ENCODE measurements at places on chromosomes 5 and 9. TPM values are rescaled to one million over a fixed set of nuclear protein-coding genes. Genes with fewer than 3 reads are reported as not detected.

- no peaks in the 10 kb centered on the region for H3K4me1 ChIP-seq
- H3K27ac ChIP-seq = no peak overlapping the region
- no peak for DNase-seq
Observed at GRCh38 chr5:168008555-168008954, 282.9 kb upstream of the WWC1 start.

- H3K4me1 ChIP-seq = no peaks in the 10 kb centered on the region
- H3K27me3 ChIP-seq = no peaks in the 10 kb centered on the region
- H3K27ac ChIP-seq = no peak overlapping the region
- DNase-seq = no peak
- no peak overlapping the region for H3K4me3 ChIP-seq
Observed at GRCh38 chr9:6134661-6135180, 80.9 kb upstream of the IL33 start.

- H3K27me3 ChIP-seq = no peaks in the 10 kb centered on the region
- no peak overlapping the region for H3K27ac ChIP-seq
- H3K4me1 ChIP-seq = no peaks in the 10 kb centered on the region
- no peak overlapping the region for H3K4me3 ChIP-seq
- H3K36me3 ChIP-seq = no peaks in the 10 kb centered on the region
Observed at GRCh38 chr9:22976454-22976853, 529.8 kb downstream of the DMRTA1 start.

DNA sequence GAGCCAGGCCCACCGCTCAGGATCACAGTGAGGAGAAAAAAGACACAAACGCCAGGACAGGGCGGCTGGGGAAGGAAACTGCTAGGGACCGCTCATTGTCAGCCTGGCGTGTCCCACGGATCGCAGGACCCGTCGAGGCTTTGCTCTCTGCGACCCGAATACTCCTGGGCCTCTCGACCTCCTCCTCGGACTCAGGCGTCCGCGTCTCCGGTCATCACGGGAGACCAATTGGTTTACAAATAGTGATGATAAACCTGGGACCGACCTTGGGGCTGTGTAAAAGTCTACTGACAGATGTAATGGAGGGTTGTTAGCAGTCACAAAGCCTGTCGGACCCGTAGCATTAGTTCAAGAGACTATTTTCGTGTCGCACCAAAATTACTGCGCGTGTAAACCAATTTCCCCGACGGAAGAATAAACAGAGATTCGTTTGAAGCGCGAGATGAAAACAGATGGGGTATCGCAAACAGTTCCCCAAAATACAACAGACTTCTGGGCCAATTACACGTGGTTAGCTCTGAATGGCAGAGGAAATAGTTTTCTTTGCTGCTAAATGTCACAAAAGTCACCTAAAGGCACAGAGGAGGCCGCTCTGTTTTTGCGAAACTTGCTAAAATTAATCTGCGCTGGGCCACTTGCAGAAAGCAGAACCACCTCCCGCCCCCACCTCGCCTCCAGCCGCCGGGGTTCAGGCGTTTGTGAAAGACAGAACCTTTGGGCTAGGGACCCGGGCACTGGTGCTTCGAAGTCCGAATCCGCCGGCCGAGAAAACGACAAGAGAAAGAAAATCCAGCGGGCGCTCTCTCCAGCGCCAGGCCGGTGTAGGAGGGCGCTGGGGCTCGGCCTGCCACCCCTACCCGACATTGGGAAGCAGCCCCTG, 67.6 kb downstream of the FOXD1 start:
- H3K27me3 ChIP-seq = peaks cover 49% of the 10 kb centered on the region
- H3K4me1 ChIP-seq = no peaks in the 10 kb centered on the region
- no peak for DNase-seq
- no peak overlapping the region for H3K4me3 ChIP-seq

DNA sequence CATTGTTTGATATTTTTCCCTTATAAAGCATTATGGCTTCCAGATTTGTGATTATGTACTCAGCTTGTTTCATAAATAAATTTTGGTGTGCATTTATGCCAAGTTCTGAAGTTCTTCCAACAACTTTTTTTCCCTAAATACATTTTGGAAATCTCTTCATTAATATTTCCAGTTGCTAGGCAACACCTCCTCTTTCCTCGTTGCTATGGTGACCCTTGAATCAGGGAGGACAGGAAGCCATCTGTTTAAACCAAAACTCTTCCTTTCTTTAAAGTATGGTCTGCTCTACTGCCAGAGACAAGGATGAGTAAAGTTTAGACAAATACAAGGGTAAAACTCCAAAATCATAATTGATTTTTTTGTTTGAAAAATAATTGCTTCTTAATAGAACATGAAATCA, 779.3 kb downstream of the CDH9 start:
- H3K27me3 ChIP-seq = no peaks in the 10 kb centered on the region
- H3K4me3 ChIP-seq = no peak overlapping the region
- H3K36me3 ChIP-seq = no peaks in the 10 kb centered on the region

DNA sequence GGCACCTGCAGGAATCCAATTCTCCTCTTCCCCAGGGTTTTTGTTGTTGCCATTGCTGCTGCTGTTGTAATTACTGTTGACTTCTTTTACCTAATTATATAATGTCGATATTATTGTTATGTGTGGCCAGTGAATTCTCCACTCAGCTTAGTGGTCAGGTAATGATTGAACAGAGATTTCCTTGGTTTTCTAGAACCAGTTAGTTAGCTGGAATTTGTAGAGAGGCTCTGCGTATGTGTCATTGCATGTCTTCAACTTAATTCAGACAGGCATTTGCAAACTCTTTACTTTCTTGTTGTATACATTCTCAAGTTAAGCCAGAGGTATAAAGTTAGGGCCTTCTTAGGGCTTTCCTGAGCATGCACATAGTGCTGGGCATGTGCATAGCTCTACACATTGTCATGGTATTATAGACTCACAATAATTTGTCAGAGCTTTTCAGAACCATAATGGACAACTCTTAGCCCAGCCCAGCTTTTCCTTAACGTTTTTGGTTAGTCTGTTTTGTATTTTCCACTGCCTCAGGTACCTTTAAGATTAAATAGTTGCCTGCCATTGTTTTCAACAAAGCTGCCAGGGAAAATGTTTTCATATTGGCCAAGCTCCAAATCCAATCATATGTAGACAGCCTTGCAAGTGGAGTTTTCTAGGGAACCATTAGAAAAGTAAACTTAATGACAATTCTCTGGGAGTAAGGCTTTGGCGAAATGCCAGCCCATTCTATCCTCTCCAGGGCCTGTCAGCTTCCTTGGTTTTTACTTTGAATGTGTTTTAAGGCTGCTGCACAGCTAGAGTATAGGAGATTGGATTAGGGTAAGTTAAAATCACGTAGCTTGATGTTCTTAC, 68.1 kb downstream of the UBE2R2 start:
- no peak overlapping the region for H3K27ac ChIP-seq
- H3K4me3 ChIP-seq = no peak overlapping the region
- DNase-seq = no peak
- H3K27me3 ChIP-seq = no peaks in the 10 kb centered on the region

Gene NUTM2G
- total RNA-seq = 0.25 TPM

DNA sequence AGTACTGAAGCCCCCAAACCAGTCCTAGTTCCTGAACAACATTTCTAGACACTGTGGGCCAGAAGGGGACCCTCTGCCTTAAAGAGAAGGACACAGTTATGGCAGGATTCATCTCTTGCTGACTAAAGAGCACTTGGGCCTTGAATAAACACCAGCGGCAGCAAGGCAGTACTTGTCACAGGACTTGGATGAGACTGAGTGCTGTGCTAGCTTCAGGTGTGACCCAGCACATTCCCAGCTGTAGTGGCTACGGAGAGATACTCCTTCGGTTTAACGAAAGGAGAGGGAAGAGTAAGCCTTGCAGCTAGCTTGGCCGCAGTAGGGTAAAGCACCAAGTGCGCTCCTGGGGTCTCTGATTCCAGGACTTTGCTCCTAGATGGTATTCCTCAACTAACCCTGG, 10.9 kb upstream of the STX17 start:
- DNase-seq = no peak
- H3K4me1 ChIP-seq = no peaks in the 10 kb centered on the region

DNA sequence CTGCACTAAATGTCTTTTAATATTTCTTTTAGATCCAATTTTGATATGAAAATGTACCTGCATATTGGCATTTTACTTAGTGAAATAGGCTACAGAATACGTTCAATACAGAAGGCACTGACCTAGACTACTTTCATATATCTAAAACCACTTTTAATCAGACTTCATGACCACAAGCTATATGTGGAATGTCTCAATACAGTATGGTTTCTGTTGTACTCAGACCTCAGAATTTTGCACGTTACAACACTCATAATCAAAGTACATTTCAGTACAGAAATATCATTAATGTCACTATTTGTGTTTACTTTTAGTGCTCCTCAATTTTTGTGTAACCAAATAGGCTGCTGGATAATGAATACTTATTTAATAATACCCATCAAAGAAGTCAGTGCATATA, 74.8 kb downstream of the MEF2C start:
- H3K4me3 ChIP-seq = no peak overlapping the region
- DNase-seq = no peak
- H3K4me1 ChIP-seq = no peaks in the 10 kb centered on the region

Gene STOM
- total RNA-seq = 60.4 TPM

Gene CCIN
- 0.19 TPM for total RNA-seq

GRCh38 chr5:9240431-9240830, 305.4 kb downstream of the SEMA5A start:
- H3K4me3 ChIP-seq = no peak overlapping the region
- no peak overlapping the region for H3K27ac ChIP-seq
- no peaks in the 10 kb centered on the region for H3K36me3 ChIP-seq
- no peak for DNase-seq
- no peaks in the 10 kb centered on the region for H3K4me1 ChIP-seq
- H3K27me3 ChIP-seq = no peaks in the 10 kb centered on the region

Gene ANKRD20A1
- not detected for total RNA-seq

DNA sequence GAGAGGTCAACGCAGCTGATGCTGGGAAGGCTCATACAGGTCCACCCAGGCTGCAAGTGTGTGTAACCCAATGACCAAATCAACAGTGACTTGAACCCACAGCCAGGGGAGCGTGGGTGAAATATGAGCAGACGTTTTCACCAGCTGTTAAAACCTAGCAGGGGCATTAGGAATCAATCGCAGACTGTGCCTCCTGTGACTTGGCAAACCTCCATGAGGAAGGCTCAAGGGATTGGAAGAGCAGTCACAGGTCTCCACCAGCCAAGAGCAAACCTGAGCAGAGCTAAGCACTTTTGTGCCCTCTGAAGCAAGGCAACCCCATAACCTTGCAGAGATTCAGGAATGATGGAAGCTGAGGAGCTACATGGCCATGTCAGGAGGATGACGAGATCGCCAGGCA, 25.5 kb downstream of the INSYN2B start:
- H3K27ac ChIP-seq = no peak overlapping the region
- no peaks in the 10 kb centered on the region for H3K27me3 ChIP-seq
- H3K4me1 ChIP-seq = no peaks in the 10 kb centered on the region

DNA sequence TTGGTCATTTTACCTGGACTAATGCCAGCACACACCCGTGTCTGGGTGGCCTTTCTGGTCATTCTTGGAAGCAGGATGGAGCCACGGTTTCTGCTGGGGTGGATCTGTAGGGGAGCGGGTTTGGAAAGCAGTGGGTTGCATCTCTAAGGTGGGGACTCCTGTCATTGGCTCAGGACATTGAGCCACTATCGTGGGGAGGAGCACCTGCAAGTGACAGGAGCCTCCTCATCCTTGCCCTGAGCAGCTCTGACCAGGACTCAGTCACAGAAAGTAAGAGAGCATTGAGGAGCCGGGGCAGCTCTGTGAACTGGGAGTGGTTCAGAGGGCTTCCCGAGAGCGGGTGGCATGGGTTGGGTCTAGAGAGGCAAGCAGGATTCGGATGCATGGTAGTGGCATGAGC, 3.7 kb downstream of the B4GALT7 start:
- H3K27ac ChIP-seq = no peak overlapping the region
- no peaks in the 10 kb centered on the region for H3K36me3 ChIP-seq

Gene COL27A1
- 22.8 TPM for total RNA-seq

DNA sequence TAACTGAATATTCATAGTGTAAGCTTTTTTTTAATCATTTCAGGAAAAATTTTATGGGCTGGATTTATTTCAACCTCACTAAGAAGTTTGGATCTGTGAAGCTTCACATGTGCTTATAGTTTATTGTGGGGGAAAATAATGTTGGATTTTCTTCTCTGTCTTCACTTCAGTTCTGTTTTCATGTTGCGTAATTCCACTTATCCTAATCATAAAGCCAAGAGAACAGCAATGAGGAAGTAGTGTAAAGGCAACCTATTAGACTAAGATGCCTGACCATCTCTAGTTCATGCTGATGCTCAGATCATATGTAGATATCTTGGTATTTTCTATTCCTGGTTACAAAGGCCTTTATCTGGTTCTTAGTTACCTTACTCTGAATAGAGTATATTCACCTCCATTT, 50.0 kb downstream of the CD180 start:
- no peaks in the 10 kb centered on the region for H3K4me1 ChIP-seq
- H3K27ac ChIP-seq = no peak overlapping the region
- peaks cover 3% of the 10 kb centered on the region for H3K36me3 ChIP-seq
- no peaks in the 10 kb centered on the region for H3K27me3 ChIP-seq

DNA sequence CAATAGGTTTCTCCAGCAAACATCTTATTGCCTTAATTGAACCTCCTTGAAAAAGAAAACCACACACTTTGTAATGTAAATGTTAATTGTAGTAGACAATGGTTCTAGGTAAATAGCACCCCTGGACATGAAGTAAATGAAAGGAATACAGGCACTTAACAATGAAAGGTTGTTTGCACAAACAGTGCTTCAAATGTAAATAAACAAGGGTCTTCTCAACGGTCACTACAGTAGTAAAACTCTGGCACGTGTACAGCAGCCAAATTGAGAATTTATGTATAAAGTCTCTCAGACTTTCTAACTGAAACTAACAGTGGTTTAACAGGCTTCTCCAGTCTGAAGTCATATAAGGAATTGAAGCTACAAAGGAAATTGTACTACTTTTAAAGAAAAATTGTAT, 218.3 kb downstream of the MEF2C start:
- H3K4me1 ChIP-seq = peaks cover 12% of the 10 kb centered on the region
- no peak overlapping the region for H3K4me3 ChIP-seq
- H3K36me3 ChIP-seq = no peaks in the 10 kb centered on the region
- no peak for DNase-seq

Gene CDX1
- total RNA-seq = not detected

GRCh38 chr9:87212605-87213021, 265.3 kb upstream of the GAS1 start:
- no peak overlapping the region for H3K27ac ChIP-seq
- no peaks in the 10 kb centered on the region for H3K27me3 ChIP-seq
- no peaks in the 10 kb centered on the region for H3K36me3 ChIP-seq
- no peak for DNase-seq

DNA sequence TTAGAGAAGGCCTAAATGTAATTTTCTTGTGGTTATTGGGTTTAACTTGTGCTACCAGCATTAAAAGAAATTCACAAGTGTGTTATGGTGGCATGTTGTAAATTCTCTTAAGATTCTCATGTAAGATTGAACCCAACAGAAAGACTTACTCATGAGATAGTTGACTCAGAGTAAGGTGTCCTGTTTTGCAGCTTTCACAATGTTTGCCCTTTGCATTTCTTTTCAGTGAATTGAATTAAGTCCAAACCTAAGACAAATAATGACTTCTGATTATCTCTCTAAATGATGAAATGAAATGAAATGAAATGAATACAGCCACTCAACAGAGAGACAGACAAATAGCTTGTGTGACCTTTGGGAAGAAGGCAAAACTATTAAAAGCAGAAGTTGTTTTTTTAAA, 1696.9 kb upstream of the WWC1 start:
- DNase-seq = no peak
- no peak overlapping the region for H3K4me3 ChIP-seq
- no peaks in the 10 kb centered on the region for H3K36me3 ChIP-seq
- H3K27ac ChIP-seq = no peak overlapping the region
- no peaks in the 10 kb centered on the region for H3K4me1 ChIP-seq
- H3K27me3 ChIP-seq = no peaks in the 10 kb centered on the region

Gene SHISAL2B
- 8.6 TPM for total RNA-seq

Measured in H1 (cell line).